ENCODE measurements at places on chromosomes 13 and 19.

DNA sequence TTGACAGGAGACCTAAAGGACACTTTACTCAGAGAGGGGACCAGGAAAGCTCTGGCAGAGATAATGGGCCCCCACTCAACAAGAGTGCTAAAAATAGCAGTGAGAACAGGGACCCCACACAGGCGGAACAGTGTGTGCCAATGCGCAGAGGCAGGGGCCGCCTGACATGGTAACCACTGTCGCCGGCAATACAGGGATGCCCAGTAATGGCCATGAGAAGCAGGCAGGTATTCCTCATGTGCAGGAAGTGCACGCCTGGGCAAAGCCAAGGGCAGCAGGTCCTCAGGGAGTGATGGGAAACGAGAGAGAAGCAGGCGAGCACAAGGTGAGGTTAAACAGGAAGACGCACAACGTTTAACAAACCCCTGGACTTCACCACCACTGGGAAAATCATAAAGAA is 757.1 kb downstream of the LIG4 start:
- no peak for DNase-seq

GRCh38 chr13:93244918-93245280 is 18.3 kb downstream of the GPC6 start:
- no peak for DNase-seq

DNA sequence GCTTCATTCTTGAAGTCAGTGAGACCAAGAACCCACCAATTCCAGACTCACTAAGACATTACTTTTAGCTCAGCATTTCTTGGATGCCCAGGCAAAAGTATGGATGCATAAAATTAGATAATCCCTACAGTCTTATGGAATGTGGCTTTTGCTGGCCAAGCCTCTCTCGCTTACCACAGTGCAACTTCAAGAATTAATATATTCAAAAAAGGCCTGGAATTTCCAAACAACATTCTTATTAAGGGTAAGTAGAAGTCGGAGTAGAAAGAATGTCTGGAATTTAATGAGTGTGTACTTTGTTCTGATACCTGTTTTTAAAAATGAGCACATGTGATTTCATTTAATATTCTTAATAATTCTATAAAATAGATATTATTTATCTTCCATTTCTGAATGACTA is 302.4 kb upstream of the TMTC4 start:
- no peak for DNase-seq

DNA sequence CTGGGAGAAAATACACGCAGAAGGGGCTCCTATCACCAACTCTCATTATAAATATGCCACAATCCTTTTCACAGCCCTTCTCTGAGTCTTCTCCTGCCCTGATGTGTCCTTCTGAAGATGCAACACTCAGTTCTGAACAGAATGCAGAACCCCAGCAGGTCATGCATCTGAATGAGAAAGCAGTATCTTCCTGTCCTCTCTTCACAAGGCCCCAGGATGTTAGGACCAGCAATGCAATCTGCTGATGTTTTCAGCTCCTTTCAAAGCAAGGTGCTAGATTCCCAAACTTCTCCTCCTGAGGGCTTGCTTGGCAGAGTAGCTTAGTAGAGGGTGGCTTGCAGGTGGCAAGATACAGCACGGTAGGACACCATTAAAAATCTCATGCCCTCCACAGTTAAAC is 22.3 kb upstream of the DOCK9 start:
- no peak for DNase-seq

DNA sequence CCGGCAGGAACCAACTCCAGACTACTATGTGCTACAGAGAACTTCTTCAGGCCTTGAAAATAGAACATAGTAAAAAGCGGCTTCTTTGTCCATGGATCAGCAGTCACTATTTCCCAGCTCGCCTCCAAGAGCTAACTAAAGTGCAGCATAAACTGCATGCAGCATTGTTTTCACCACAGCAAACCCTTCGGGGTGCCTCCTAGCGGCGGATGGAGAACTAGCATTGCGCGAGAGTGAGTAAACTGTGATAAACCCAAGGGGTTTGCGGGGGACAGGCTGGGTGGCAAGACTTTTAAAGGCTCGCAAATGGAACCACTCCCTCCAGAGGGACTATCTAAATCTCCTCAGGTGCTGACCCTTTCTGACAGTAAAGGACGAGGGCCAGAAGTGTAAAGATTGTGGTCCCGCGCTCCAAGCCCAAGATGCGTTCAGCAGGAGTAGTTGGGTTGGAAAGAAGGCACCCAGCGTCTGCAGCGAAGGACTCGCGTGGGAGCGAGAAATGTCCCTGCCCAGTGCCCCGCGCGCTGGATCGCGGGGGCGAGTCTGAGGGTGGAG is 21.5 kb upstream of the SGCG start:
- no peak for DNase-seq

GRCh38 chr19:29670255-29670654 is 5.0 kb downstream of the PLEKHF1 start:
- no peak for DNase-seq

DNA sequence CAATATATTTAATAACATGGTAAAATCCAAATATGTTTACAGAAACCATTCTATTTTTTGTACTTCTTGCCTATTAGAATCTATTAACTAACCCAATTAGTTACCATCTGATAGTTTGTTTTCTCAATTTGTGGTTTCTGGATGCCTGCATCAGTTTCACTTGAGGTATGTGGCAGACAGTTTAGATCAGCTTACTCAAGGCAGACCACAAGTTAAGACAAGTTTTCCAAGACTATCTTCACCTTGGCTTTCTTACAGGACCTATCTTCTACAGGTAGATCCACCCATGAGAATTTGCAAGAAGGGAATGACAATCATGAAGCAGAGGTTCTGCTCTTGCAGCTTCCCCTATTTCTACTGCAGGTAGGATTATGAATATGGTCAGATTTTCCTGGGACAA is 458.6 kb downstream of the DACH1 start:
- no peak for DNase-seq

- no peak for DNase-seq
Measured at GRCh38 chr19:8905342-8905741, 73.2 kb downstream of the MBD3L1 start.

GRCh38 chr19:2722541-2723344 is 1.6 kb upstream of the DIRAS1 start:
- DNase-seq, result no peak

- peak; percentile 41 for DNase-seq
Measured at GRCh38 chr13:97307882-97308624, 85.9 kb downstream of the MBNL2 start.

- DNase-seq, result no peak
Measured at GRCh38 chr19:15337202-15337601, 4.9 kb upstream of the BRD4 start.

GRCh38 chr19:7868671-7869452 is 5.3 kb downstream of the PRR36 start:
- no peak for DNase-seq

GRCh38 chr13:112891477-112892401 is 77.3 kb upstream of the MCF2L start:
- no peak for DNase-seq

DNA sequence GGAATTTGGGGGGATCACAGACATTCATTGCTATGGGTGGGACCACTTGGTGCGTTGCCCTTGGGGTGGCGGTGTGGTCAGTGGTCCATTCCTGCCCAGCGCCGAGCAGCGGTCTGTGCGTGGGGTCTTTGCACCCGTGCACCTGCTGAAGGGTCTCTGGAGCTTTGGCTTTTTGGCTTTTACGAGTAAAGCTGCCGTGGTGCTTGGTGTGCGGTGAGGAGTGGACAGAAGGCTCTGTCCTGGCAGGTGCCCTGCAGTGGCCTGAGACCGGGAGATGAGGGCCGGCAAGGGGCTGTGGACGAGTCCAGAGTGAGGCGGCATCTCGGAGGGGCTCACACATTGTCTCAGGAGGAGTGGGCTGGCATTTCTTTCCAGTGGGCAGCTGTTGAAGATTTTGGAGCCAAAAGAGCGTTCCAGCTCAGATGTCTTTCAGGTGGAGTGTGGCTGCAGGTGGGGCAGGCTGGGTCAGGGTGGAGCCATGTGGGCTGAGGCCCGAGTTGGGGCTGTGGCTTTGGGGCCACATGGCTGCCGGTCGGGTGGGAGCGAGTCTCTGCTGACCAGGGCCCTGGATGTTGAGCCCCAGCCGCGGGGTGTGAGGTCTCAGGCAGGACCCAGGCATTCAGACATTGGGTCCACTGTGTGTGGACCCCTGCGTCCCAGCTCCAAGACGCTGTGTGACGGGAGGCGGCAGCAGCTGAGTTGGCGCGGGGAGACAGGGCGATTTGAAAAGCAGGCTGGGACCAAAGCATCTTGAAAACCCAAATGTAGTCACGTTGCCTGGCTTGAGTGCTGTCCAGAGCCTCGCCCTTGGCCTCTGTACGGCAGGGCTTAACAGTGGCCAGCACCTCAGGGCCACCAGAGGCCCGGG is 11.7 kb downstream of the GNA11 start:
- DNase-seq, result no peak

DNA sequence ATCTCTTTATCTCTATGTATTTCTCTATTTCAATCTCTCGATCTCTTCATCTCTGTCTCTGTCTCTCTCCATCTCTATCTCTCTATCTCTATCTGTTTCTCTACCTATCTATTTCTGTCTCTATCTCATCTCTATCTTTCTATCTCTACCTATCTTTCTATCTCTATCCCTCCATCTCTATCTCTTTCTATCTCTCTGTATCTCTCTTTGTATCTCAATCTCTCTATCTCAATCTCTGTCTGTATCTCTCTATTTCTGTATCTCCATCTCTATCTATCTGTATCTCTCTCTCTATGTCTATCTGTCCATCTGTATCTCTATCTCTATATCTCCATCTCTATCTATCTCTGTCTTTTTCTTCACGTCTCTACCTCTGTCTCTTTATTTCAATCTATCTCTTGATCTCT is 25.2 kb downstream of the TNFSF9 start:
- DNase-seq, result no peak

GRCh38 chr13:59701261-59701660 is 462.5 kb downstream of the DIAPH3 start:
- no peak for DNase-seq

DNA sequence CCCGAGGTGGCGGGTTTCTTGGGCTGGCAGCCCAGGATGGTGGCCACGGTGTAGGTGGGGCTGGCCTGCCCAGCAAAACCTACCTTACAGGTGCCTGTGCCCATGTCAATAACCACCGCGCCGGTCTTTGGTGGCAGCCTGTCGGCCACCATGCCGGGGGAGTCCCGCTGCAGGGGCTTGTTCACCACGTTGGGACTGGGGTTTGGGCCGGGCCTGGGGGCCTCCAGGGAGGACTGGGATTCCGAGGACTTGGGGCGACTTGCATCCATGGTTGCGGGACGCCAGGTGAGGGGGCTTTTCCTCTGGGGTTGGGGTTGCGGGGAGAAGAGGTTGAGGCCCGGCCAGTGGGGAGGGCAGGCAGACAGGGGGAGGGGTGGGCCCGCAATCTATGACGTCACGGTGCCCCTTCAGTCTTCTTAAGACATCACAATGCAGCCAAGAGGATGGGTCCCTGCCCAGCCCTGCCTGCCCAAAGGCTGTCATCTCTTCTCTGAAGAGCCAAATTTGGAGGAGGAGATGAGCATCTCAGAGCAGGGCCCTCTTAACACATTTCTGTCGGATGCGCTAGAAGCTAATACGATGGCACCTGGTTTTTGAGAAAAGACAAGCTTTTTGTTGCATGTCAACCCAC is at the start of gene ACTL9:
Gene ACTL9 (minus strand): TSS at position 363 of the 631 bp plus-strand sequence. CDS start 94 bp downstream, at position 269.
- no peak for DNase-seq

DNA sequence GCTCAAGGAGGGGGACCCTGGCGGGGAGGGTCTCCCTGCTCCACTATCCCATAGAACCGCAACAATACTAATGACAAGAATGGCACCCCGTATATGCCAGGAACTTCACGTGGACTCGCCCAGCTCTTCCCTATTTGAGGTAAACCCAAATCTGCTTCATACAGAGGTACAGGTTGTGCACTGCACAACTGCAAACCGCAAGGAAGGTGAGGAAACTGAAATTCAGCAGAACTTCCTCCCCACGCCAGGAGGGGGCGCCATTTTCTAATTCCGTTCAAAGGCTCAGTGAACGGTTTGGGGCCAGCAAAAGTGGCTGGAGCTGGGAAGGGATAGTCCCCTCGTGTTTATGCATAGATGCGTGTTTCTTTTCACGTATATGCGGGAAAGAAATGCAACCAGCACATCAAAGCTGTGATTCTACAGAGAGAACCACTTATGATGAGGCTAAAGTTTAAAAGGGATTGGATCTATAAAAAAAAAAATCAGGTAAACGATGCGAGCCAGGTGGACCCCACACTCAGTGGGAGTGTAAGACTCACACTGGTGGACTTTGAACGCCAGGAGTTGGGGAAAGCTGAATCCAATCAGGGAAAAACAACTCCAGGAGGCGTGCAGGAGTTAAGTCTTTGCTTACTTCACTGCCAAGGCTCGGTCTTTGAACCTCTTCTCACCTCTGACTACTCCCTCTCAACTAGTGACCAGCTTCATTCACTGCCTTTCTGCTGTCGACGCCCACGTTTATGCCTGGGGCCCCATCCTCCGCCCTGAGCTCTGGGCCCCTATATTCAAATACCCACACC is 20.3 kb downstream of the C19orf81 start:
- no peak for DNase-seq

GRCh38 chr13:29436291-29436690 is 159.2 kb downstream of the SLC7A1 start:
- DNase-seq, result peak; percentile 52

DNA sequence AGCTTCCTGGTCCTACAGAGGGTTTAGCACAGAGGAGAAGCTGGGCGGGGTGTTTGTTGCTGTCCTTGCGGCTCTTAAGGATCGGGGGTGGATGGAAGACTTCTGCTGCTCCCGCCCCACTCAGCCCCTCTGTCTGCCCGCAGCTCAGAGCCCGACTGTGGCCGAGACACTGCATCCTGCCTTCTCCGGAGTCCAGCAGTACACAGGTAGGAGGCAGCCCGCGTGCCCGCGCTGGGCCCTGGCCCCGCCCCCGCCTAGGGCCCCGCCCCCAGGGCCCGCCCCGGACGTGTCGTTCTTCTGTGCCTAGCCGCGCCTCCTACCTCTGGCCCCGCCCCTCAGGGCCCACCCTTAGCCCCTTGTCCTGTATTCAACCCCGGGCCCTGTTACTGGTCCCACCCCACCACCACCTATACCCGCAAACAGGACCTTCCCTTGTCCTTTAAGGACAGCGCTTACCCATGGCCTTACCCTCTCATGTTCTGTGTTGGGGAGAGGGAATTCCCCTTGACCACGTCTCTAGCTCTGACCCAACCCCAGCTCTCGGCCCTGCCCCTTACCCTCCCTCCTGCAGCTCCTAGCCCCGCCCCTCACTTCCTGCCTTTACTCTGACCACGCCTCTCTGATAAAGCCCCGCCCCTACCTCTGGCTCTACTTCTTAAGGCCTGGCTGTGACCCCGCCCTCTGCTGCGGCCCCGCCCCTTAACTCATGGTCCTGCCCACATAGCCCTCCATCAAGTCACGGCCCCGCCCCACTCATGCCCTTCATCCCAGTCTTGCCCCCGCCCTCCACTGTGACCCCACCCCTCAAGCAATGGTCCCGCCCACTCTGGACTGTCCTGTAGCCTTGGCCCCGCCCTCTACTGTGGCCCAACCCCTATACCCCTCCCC is 60.5 kb downstream of the CELF5 start:
- DNase-seq, result no peak

- no peak for DNase-seq
Measured at GRCh38 chr13:51122868-51123566, 11.9 kb upstream of the C13orf42 start.

- no peak for DNase-seq
Measured at GRCh38 chr13:70189981-70190380, 81.7 kb upstream of the KLHL1 start.

All from fibroblast of skin of left quadriceps (primary cell).